ENCODE measurements at places on chromosomes 6 and 20. TPM values are rescaled to one million over a fixed set of nuclear protein-coding genes. Genes with fewer than 3 reads are reported as not detected.

DNA sequence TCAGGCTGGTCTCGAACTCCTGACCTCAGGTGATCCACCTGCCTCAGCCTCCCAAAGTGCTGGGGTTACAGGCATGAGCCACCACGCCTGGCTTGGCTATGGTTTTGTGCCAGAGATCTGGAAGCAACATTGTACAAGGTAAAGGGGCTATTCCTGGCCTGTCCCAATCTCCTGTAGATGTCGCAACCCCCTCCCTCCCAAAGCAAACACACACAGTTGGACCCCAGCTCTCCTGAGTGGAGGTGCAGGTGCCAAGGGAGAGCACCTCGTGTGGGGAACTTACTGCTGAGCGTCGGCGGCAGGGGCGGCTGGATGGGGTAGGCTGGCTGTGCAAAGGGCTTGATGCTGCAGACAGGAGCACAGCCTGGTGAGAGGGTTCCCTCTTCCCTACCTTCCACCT lies 8.8 kb downstream of the RPL10A start:
- DNase-seq, result no peak

DNA sequence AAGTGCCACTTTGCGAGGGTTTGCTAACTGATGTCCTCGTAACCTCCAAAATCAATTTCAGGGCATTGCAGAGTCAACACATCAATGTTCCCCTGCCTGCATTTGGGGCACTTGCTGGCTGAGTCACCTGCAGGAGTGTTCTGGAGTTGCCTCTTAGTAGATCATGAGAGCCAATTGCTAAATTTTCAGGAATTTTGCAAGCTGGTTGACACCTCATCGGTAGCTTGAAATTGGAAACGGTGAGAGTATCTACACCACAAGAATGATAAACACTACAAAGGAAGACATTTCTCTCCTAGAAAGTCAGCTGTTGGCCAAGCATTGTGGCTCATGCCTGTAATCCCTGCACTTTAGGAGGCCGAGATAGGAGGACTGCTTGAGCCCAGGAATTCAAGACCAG lies 10.8 kb upstream of the BFSP1 start:
- DNase-seq, result no peak

DNA sequence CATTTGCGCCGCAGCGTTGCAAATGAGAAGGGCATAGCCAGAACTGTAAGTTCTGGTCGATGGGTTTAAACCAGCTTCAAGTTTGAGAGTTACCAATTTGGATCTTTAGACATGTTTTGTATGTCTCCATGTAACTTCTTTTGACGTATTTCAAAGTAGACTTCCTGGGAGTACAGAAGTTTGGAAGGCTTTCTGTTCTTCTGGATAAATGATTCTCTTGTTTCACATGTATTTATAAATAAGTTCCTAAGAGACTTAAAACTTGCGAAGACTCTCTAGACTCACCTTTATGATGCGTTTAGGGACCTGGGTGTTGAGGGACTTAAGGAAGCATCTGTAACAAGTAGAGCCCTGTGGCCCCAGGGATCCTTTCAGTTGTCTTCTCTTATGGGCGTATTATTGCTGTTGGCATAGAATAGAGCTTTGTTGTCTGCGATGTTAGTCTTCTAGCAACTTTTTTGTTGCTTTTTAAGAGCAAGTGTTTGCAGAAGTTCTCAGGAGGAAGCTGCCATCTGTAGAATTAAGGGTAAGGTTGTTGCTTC lies 1.3 kb downstream of the CDYL start:
- no peak for DNase-seq

GRCh38 chr6:45959534-45960145 lies 56.0 kb downstream of the CLIC5 start:
- no peak for DNase-seq

DNA sequence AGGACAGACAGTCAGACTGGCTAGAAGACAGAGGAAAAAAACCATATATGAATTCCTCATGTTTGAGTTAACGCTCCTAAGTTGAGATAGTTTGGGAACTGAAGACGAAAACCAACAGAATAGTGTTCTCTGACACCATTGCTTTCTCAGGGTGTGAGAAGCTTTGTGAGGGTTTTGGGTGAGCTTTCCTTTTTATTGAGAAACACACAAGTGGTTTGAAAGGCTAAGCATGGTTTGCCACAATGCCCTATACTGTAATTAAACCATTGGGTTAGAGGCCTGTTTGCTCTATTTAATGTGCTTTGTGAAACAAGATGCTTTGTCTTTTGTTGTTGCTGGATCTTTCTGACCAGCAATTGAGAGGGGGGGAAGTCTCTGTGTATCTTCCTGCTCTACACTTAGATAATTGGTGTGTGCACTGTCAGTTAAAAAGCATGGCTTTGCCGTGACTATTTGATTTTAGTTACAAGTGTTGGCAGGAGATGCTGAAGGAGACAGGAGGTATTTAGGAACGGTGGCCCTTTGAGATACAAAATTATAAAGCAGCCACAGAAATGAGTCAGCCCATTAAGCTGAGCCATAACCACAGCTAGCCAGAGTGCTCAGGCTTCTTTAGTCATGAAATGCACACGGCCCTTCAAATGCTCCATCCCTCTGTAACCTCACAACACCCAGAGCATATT lies 273.0 kb upstream of the PREP start:
- no peak for DNase-seq

GRCh38 chr6:54094293-54094692 lies 16.9 kb upstream of the MLIP start:
- no peak for DNase-seq

- no peak for DNase-seq
These were observed 46.1 kb upstream of the ARFGEF2 start for GRCh38 chr20:48875233-48875913.

The HLA-C gene
- 156 TPM for total RNA-seq

The TRIM40 gene
- total RNA-seq, result not detected

GRCh38 chr6:165611294-165611693 lies 51.7 kb downstream of the PDE10A start:
- no peak for DNase-seq

The GFRAL gene
- total RNA-seq, result not detected

DNA sequence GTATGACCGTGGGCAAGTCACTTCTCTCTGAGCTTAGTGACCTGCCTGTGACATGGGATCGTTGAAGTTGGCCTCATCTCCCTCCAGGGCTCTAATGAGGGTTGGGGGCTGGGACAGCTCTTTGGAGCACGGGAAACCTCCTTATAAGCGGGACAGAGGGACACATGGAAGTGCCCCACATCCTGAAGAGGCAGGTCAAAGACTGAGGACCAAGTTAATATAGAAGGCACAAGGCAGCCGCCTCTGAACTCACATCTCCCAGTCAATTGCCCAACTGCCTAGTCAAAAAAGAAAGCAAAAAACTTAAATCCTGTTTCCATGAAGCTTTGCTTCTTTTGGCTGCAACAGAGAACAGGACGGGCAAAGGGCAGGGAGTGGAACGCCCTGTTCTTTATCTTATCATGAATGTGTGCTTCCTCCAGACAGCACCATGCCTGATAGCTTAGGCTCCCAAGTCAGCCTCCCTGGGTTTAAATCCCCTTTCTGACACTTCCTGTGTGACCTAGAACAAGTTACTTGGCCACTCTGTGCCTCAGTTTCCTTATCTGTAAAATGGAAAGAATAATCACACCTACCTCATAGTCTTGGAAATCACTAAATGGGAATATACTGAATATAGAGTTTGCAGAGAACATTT lies 27.1 kb downstream of the LBP start:
- DNase-seq, result no peak

The SOX4 gene
- total RNA-seq, result 6.2 TPM

- no peak for DNase-seq
These were observed 72.0 kb downstream of the DACT2 start for GRCh38 chr6:168247443-168248147.

The TGM3 gene
- total RNA-seq, result not detected

The TSHZ2 gene
- total RNA-seq, result 4.9 TPM

GRCh38 chr20:9492067-9492466 lies 22.3 kb upstream of the LAMP5 start:
- DNase-seq, result no peak

GRCh38 chr20:46509523-46509922 lies 3.8 kb downstream of the ZNF334 start:
- no peak for DNase-seq

- no peak for DNase-seq
These were observed 31.1 kb upstream of the DLGAP4 start for GRCh38 chr20:36275011-36275410.

DNA sequence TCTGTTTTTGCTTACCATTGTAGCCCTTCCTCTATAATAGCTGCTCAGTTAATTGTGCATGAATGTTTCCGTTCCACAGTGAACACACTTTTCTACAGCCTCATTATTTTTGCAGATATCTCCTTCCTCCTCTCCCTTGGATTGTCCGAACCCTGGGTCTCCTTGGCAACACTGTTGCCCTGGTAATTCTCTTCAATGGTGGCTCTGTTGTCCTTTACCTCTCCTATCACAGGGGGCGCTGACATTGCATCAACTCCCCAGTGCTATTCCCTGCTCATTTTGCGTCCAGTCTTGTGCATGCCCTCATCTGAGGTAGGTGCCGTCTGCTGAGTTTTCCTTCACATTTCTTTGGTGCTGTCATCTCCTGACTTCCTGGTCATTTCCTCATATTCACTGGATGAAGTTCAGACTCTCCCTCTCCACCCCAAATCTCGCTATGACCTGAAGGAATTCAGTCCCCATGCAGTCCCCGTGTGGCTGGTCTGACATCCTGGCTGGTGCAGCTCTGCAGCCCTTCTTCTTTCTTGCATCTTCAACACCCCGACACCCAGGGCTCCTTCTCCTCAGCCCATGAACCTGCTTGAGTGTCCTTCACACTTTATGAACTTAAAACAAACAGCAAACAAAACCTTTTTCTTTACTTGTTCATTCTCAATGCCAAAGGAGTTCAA lies 21.1 kb downstream of the PHACTR2 start:
- DNase-seq, result no peak

The RRAGD gene
- total RNA-seq, result 130 TPM

- no peak for DNase-seq
These were observed 39.7 kb downstream of the TMEM200A start for GRCh38 chr6:130405549-130405948.

DNA sequence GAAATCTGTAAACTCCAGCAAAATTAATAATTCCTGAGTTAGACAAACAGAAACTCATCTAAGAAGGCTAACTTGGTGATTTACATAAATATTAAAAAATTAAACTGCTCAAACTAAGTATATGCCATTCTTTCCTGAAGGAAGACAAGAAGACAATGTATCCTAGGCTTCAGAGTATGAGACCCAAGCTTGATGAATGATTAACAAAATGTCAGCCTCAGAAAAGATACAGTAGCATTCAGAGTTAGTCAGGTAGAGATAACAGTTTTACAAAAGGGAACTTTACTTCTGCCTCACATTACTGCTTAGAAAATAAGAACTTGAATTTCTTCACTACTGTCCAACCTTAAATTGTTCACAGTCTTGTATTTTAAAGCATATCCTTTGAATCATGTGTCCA lies 12.0 kb downstream of the CSNK2A1 start:
- DNase-seq, result no peak

The FOXC1 gene
- total RNA-seq, result 3.5 TPM

The PTGIS gene
- 26.9 TPM for total RNA-seq

All from Right ventricle myocardium superior (tissue), 1 donor.